Right renal cortex interstitium (tissue), 3 donors: ENCODE measurements at places on chromosomes 3 and 15. TPM values are rescaled to one million over a fixed set of nuclear protein-coding genes. Genes with fewer than 3 reads are reported as not detected.

- no peak for DNase-seq
These were observed 131.2 kb downstream of the RAP2B start for GRCh38 chr3:153293265-153293664.

DNA sequence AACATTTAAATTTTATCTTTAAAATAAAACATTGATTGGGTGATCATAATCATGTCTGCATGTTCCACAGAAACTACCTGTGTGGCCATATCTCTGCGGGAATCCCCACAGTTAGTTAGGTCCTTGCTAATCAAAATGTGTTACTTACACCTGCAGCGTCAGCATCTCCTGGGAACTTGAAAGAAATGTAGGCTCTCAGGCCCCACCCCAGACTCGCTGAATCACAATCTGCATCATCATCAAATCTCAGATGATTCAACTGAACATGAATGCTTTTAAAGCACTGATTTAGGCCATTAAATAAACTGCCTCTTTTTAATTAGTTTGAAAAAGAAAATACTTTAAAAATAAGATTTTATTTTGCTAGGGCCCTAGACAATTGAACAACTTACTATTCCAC is 577.8 kb downstream of the PYDC2 start:
- DNase-seq, result no peak

DNA sequence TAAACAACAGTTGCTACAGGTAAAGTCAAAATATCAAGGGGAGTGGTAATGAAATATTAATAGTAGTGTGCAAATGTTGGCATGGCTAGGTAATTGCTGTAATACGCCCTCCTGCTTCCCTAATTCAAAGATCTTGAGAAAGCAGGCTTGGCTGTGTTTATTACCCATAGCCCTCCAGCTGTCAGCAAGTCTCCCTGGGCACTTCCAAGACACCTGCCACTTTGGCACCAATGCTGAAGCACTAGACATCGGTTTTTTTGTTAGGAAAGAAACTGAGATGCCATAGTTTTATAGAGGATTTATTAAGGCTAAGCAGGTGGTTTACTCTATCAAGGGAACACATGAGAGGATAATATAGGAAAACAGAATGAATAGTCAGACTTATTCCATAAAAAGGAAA is 64.4 kb downstream of the P2RY1 start:
- no peak for DNase-seq

Gene CFAP44
- polyA plus RNA-seq, result 17.7 TPM

GRCh38 chr15:62848632-62849050 is 193.9 kb upstream of the TPM1 start:
- DNase-seq, result no peak

DNA sequence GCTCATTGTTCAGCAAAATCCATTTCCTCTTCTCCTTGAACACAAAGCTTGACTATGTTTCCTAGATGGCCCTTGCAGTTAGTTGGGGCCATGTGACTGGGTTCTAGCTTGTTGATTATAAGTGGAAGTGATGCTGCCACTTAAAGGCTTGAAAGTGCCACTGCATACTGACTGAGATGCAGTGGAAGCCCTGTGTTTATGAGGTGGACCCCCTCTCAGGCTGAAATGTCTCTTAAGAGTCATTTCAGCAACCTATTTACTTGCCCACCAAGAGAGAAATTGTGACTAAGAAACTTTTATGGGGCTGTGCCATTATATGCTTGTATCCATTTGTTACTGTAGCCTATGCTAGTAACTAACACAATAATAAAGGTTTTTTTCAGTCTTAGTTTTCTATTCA is 8.4 kb upstream of the ANP32A start:
- DNase-seq, result no peak

Gene SLCO3A1
- polyA plus RNA-seq, result 9.4 TPM

Gene C3orf85
- polyA plus RNA-seq, result 19.4 TPM

DNA sequence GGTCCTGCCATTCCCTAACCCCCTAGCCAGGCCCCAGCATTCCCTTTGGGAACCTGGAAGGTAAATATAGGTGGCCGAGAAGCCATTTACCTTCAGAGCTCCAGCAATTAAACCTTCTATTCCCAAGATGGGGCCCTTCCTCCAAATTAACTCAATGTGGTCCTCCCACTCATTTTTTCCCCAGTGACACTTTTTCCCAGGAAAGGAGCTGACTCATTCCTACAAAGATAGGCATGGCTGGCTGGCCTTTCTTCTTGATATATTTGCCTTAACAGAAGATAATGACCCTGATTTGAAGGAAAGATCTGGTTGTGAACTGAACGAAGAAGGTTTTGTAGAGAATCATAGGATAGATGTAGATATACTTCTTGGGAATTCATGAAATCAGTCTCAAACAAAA is 279.0 kb upstream of the VEPH1 start:
- DNase-seq, result no peak

Gene CHRM5
- 0.07 TPM for polyA plus RNA-seq

- DNase-seq, result no peak
These were observed 143.6 kb upstream of the BHLHE40 start for GRCh38 chr3:4835616-4836043.

- DNase-seq, result no peak
These were observed 70.2 kb upstream of the HRH1 start for GRCh38 chr3:11084098-11084497.

Gene CCDC66
- 35.1 TPM for polyA plus RNA-seq

GRCh38 chr15:71336671-71337070 is 221.4 kb downstream of the THSD4 start:
- DNase-seq, result no peak

Gene SAMD7
- not detected for polyA plus RNA-seq
